Amniotic epithelial cell (primary cell): ENCODE measurements at places on chromosomes 12 and 14.

- peak; percentile 82 for DNase-seq
Measured at GRCh38 chr14:30214461-30215090, 286.9 kb upstream of the PRKD1 start.

- no peak for DNase-seq
Measured at GRCh38 chr14:23359722-23360447, 5.1 kb downstream of the EFS start.

DNA sequence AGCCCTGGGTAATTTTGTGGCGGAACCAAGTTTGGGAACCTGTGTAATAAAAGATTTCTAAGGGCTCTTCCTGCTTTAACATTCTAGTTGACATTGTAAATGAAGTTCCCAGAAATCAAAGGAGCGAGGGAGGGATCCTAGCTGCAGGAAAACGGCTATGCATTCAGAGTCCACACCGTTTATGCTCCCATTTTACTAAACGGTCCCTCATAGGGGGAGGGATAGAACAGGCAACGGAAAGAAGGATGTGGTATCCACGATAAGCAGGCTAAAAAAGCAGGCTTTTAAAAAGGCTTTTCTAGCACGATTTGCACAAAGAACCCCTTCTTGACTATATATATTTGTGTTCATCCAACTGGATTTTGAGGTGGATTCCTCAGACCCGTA lies 559 bp downstream of the SYNJ2BP start:
- DNase-seq = peak; percentile 8

- no peak for DNase-seq
Measured at GRCh38 chr14:30551460-30551859, 7.5 kb upstream of the G2E3 start.

DNA sequence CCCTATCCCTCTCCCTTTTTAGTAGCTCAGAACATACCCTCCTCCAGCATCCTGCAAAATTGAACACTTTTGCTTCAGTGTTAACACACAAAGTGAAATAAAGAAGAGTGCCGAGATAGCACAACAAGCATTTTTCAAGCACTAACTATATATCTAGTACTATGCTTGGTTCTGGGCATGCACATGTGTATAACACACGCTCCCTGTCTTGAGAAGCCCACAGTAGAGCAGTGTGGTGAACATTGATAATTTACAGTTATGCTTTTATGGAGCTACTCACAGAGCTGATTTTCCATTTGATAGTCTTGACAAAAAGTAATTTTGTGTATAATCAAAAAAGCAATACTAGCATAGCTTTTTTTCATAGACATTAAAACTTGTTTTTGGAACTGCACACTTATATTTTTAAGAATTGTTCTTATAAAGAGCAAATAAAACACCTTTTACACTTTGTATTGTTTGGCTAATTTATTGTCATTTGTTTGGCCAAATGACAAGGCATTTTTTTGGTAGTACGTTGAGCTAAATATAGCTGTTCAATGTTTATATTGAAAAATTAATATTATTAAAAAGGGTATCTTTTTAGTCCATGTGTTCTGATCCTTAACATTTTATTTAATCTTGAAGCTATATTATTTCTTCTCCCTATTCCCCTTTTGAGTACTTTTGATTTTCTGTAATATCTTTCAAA lies 39.7 kb downstream of the LEMD3 start:
- DNase-seq = no peak

- no peak for DNase-seq
Measured at GRCh38 chr14:41609704-41610183, 3.1 kb downstream of the LRFN5 start.

DNA sequence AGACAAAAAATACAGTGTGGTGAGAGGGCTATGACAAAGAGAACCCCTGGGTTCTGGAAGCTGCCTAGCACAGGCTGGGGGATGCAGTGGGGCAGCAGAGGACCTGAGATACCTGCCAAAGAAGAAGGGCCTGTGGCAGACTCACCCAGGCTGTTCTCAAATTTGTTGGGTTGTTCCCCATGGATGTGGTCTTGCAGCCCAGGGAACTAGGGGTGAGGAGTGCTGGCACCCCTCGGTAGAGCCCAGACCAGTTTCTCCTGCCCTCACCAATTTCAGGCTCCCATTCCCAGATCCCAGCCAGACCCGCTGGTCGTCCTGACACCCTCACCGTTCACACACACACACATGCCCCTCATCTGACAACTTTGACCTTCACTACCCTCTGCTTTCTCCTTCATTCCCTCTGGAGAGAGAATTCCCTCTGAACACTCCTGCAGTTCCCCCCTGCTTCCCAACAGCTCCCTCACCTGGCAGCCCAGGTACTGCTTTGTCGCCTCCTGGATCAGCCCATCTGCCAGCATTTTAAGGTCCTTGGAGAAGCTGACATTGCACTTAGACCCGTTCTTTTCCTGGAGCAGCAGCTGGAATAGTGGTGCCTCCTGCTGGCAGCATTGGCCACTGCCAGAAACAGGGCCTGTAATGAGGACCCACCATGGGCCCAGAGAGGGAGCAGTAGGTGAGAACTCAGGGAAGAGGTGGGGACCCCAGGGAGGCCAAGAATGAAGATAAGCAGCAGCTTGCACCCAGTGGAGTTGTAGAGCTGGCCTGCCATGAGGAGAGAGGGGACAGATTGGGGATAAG lies 5.9 kb upstream of the GDF11 start:
- DNase-seq = peak; percentile 64

DNA sequence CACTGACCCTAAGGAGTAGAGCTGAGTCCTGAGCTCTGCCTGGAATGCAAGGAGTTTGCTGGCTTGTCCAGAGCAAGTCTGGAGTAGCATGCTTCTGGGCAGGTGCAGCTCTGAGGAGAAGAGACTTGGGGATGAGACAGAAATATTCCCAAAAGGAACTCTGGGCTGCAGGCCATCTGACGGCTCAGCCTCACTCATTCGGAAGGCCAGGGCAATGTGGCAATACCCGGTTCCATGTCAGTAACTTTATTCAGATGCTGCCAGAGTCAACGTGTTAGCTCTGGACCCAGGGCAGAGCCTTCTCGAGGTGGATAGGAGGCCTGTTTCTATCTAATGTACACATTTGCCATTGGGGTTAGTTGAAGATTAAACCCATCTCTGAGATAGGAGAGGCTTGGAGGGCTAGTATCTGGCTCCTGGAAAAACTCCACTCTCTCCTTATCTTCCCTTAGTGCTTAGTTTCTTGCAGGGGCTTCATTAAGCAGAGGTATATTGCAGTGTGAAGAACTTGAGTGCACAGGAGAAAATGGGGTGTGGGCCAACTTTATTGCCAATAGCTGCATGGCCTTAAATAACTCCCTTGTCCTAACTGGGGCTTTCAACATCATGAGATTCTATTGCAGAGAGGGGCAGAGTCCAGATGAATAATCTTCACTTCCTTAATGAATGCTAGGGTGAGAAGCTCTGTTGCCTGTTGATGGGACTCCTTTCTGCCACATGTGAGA lies 65.6 kb downstream of the NTF3 start:
- DNase-seq = no peak

DNA sequence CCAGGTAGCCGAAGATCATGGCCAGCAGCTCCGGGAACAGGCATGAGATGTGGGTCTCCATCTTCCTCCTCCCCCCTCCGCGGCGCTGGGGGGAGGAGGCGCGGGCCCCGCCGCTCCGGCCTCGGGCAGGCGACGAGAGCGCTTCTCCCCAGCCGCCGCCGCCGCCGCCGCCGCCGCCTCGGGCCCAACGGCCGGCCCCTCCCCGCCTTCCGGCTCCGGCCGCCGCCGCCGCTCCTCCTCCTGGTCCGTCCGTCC lies 448 bp downstream of the FBXL14 start:
- no peak for DNase-seq

DNA sequence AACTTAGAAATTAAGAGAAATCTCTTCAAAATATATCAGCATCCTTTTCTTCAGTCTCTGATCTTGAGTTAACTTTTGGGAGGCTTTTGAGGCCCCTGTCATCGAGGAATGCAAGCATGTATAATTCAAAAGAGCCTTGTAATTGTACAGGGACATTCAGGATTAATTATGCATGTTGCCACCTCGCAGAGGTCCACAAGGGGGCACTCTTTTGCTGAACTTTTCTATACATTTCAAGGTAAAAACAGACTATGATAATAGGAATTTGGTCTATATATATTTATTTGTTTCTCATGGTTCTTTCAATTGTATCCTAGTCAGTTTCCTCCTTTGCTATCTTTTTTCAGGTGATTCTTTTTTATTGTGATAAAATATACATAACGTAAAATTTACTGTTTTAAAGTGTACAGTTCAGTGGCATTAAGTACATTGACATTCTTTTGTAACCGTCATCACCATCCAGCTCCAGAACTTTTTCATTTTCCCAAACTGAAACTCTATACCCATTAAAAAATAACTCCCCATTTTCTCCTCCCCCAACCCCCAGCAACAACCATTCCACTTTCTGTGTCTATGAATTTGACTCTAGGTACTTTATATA lies 47.0 kb upstream of the SLC2A13 start:
- peak; percentile 47 for DNase-seq

GRCh38 chr14:93744176-93744575 lies 44.1 kb downstream of the PRIMA1 start:
- no peak for DNase-seq

- DNase-seq = no peak
Measured at GRCh38 chr12:29960122-29960521, 176.4 kb upstream of the TMTC1 start.

GRCh38 chr12:103020839-103021238 lies 63.4 kb downstream of the ASCL1 start:
- no peak for DNase-seq
